Astrocyte of the hippocampus (primary cell): ENCODE measurements at places on chromosomes 3 and 15.

- DNase-seq: peak; percentile 17
Measured at GRCh38 chr3:65303431-65303830, 615.6 kb upstream of the ADAMTS9 start.

GRCh38 chr3:124557433-124558232 is 172.6 kb upstream of the UMPS start:
- peak; percentile 32 for DNase-seq

DNA sequence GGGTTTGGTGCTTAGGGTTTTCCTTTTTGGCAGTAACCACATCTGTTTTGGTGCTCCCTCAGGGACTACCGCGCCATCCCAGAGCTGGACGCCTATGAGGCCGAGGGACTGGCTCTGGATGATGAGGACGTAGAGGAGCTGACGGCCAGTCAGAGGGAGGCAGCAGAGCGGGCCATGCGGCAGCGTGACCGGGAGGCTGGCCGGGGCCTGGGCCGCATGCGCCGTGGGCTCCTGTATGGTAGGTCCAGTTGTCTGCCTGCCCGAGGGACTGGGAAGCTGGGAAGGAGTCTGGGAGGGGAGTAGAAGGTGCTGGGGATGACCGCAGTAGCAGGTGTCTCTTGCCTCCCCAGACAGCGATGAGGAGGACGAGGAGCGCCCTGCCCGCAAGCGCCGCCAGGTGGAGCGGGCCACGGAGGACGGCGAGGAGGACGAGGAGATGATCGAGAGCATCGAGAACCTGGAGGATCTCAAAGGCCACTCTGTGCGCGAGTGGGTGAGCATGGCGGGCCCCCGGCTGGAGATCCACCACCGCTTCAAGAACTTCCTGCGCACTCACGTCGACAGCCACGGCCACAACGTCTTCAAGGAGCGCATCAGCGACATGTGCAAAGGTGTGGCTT is 6.4 kb downstream of the MCM2 start:
- no peak for DNase-seq

DNA sequence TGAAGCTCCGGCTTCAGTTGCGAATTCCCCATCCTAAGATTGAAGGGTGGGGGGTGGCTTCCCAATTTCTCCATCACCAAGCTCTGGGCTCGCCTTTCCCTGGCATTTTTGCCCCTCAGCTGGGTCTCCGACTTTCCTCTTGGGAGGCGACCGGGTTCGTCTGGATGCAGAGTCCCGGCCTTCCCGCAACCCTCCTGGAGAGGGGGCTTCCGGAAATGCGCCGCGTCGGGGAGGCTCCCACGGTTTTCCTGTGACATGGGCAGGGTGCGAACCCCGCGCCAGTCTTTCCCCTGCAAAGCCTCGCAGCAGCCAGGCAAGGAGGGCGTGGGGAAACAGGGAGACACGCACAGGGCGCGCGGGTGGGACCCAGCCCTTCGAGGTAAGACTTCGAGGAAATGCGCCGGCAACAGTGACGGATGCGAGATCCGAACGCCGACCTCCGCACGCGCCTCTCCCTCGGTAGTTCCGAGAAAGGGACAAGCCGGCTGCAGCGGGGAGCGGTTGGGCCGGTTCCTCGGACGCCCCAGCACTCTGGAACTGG is 466 bp upstream of the HCN4 start:
- no peak for DNase-seq

DNA sequence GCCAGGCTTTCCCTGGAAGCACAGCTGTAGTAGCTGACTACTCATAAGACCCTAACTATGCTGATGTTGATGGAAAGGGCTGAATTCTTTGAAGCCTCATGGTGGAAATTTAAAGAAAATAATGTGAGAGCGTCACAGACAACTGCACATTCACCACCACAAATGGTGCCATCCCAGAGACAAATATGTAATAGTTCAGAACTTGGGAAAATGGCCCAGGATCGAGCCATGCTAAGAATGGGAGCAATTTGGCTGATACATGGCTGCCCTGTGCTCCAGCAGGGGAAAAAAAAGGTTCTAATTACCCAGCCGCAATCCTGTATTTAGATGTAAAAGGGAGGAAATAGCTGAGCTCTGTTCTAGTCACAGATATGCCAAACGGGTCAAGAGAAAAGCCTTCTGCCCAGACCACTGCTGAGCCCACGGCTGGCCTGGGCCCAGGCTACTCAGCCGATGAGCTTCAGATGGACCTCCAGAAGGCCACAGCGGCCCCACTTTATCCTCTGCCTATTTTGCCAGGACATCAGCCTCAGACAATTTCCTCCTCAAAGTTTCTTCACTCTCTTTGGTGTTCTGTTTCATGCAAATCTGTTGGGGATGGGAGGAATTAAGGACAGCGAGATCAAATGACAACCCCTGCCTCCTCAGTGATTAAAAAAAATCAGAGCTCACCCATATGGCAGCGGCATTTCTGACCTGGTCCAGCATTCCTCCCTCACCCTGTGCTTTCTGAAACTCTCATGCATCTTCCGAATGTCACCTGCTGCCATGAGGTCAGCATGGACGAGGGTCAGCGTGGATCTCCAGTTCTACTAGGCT is 54.5 kb upstream of the MEX3B start:
- DNase-seq: no peak

DNA sequence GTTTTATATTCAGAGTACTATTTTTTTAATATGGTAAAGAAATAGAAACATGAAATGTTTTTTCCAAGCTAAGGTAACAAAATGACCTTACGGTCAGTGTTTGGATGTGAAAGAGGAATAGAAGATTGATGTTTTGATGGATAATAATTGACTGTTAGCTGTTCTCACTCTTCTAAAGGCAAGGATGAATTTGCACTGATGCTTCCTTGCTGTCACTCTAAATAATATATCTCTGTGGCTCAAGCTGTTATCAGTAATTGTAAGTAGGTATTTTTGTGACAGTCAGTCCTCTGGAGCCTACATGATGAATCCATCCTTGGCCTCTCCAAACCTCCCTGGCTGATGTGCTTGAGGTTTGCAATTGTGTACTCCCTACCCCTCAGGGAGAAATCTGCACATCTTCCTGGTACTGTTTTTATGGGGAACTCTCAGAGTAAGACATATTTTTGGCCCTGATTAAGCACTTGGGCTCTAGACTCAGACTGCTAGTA is 283.7 kb downstream of the NLGN1 start:
- no peak for DNase-seq

GRCh38 chr3:66411961-66412887 is 88.6 kb downstream of the LRIG1 start:
- no peak for DNase-seq

DNA sequence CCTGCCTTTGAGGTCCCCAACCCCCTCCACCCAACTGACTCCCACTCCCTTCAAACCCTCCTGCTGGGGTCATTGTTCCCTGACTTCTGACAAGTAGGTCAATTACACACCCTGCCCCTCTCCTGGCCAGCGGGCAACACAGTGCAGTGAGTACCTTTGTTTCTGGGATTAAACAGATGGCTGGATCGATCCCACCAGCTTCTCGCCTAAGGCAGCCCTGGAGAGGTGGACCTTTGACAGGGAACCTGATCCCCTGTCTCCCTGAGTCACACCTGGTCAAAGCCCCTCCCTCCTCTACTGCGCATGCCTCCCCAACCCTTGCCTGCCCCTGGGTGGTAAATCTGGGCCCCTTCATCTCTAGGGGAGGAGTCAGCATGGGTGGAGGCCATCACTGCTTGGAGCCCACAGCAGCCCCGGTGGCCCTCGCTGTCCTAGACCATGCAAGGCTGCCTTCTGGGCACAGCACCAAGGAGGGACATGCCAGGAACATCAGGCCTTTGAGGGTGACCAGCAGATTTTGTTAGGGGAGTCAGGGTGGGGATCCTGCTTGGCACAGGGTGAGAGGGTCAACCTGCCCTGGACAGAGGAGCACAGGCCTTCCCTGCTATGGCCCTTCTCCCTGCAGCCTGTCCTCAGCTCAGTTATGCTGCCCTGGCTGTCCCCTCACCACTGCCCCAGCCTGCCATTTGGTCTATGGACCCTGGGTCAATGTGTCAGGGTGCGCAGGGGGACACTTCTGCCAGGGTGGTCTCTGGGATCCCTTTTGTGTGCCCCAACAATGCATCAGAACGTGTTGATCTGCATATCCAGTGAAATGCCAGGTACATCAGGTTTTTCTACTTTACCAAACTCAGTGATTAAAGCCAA is 9.8 kb upstream of the PRR23E start:
- no peak for DNase-seq

DNA sequence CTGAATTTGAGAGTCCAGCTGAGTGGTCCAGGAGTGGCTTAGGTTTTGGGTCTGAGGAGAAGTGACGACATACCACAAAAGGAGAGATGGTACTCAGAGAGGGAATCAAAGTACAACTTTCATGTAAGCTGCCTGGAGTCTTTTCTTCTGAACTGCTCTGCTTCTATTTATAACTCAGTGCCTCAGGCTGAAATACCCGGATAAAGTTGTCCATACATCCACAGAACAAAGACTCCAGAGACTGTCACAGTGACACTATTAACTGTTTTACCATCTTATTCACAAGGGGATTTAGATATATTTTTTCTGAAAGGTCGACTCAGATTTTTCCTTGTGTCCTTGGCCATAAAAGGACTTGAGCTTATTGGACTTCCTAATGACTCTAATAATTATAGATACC is 264.3 kb upstream of the DNAJC19 start:
- no peak for DNase-seq

GRCh38 chr3:125594581-125595011 is 701 bp downstream of the OSBPL11 start:
- DNase-seq: no peak

DNA sequence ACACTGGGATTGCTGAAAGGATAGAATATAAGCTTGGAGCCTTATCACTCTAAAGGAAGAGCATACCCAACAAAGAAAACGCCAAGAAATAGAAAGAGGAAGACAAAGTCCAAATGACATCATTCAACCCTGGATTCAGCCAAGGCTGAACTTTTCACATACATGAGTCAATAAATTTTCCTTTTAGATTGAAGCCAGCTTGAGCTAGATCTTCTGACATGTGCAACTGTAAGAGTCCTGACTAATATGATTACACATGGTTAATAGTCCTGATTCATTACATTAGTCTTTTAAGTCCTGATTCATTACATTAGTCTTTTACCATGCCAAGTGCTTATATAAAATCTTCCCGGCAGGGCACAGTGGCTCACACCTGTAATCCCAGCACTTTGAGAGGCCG is 13.6 kb upstream of the DENND6A start:
- DNase-seq: no peak

GRCh38 chr15:54097019-54097418 is 118.8 kb downstream of the UNC13C start:
- no peak for DNase-seq

DNA sequence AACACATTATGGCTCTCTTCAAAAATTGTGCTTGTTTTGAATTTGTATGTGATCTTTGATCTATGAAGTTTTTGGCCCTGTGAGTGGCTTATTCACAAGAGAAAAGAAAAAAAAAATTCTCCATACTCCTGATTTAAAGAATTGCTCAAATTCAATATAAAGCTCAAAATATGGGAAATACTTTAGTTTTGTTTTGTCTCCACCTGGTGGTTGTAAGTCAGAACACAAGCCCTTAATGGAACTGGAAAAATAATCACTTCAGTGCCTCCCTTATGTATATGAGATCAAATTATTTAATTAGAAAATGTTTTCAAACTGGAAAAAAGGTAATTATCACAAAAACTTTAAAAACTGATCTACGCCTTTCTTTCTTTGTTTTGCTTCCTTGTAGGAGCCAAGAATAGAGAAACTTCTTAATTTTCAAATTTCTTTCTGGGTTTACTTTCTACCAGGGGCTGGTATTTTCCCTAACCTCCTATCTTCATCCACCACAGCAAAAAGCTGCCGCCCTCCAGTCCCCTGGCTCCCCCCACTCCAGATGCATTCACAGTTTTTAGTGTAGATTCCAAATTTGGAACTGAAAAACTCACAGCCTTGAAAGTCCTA is 50.6 kb downstream of the SERP1 start:
- DNase-seq: peak; percentile 68

GRCh38 chr15:97517737-97518136 is 442.8 kb upstream of the ARRDC4 start:
- DNase-seq: no peak

- DNase-seq: peak; percentile 35
Measured at GRCh38 chr3:29515451-29515850, 234.6 kb downstream of the RBMS3 start.

- DNase-seq: peak; percentile 64
Measured at GRCh38 chr3:8503871-8504610, 2.4 kb downstream of the LMCD1 start.

GRCh38 chr15:87154761-87155160 is 1075.1 kb downstream of the AGBL1 start:
- peak; percentile 57 for DNase-seq

DNA sequence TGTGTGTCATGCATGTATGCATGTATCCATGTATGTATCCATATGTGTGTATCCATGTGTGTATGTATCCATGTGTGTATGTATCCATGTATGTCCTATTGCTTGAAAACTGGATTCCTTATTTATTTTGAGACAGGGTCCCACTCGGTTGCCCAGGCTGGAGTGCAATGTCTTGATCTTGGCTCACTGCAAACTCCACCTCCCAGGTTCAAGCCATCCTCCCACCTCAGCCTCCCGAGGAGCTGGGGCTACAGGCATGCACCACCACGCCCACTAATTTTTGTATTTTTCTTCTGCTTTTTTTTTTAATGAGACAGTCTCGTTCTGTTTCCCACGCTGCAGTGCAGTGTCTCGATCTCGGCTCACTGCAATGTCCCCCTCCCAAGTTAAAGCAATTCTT is 34.1 kb downstream of the MUC20 start:
- no peak for DNase-seq

- no peak for DNase-seq
Measured at GRCh38 chr15:51617886-51618285, 4.7 kb downstream of the DMXL2 start.

DNA sequence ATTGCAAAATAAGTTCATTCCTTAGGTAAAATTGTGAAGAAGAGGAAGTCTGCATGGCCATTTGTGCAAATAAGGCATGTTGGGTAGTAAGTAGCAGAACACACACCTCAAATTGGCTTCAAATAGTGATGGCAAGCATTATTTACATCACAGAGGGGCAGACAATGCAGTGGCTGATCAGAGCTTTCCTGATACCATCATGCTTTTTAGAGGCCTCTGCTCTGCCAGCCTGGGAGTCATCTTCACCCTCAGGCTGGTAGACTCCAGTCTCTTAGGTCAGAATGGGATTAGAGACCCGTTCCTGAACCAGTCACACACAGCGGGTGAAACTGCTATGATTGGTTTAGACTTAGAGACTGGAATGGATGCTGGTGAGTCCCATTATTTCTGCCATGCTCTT is 396.0 kb upstream of the MCTP2 start:
- DNase-seq: no peak

- DNase-seq: peak; percentile 79
Measured at GRCh38 chr15:40063563-40064011, 24.6 kb upstream of the SRP14 start.

- no peak for DNase-seq
Measured at GRCh38 chr3:112460519-112461195, 38.6 kb downstream of the BTLA start.

GRCh38 chr3:111333642-111334041 is 208.4 kb upstream of the CD96 start:
- peak; percentile 62 for DNase-seq
